AG08396 (cell line): ENCODE measurements at places on chromosomes 16 and 17.
A peak's percentile ranks its signal among the peaks of the same experiment; 100 is the strongest.

- no peak for DNase-seq
Measured at GRCh38 chr16:68031951-68032350, 8.9 kb downstream of the DUS2 start.

GRCh38 chr17:62064029-62064790 is 868 bp downstream of the MED13 start:
- no peak for DNase-seq

DNA sequence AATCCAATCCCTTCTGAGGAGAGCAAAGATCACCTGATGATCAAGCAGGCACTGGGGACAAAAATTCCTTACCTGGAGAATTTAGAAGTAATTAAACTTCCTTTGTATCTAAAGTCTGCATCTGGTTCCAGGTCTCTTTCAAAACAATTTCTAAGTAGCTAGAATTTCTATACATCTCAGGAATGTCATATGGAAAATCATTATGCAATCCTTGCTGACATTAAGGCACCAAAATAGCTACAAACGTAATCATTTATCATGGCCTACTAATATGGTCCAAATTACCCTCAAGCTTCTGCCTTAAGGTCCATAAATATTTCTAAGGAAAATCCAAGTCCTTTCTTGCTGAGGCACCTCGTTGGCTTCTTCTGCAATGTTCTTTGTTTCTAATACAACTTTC is 32.9 kb upstream of the YPEL2 start:
- DNase-seq = no peak

- peak; percentile 87 for DNase-seq
Measured at GRCh38 chr17:81566461-81567126, 14.4 kb upstream of the FAAP100 start.

DNA sequence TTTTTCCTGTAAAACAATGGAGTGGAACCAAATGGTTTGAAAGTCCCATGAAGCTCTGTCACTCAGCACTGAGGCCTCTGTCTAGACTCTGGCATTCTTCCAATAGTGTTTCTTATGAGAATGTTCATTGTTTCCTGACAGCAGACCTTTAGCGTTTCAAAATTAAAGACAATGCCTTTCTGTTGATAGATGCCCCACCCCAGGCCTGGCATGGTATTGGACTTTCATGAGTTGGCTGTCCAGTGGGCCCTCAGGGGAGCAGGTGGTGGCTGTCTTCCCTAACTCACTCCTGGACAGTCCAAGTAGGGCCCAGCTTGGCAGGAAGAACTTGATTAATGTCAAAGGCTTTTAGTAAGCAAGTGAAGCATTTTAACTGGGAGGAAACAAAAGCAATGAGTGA is 186.5 kb upstream of the CCL2 start:
- no peak for DNase-seq
